ENCODE measurements at places on chromosomes 3 and 15.

DNA sequence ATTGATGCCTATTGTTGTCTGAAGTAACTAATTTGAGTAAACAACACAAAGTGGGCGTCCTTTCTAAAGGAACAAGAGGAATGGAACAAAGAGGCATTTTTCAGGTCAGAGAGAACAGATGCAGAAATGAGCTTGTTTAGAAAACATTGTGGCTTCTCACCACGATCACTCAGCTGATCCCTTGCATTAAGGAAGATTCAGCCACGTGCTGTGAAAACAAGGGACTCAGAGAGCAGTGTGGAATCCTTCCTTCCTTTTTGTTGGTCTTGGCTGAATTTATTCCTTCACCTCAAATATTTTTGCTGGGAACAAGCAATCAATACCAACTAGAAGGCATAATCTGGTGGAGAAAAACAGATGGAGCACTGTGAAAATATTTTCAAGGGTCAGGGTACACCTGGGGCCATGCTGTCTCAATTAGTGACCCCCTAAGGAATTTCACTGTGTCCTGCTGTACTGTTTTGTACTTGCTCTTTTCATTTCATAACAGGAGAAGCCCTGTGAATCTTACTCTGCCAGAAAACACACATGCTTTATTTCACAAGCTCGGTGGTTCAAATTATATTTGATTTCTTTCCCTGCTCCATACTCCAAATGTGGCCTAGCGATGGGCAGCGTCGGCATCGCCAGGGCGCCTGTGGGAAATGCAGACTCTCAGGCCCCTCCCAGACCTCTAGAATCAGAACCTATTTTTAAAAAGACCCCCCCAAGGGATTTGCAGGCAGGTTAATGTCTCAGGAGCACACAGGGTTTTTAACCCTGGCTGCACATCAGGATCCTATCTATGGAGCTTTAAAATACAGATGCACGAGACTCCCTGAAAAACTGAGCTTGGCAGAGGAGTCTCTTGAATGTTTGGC, 11.6 kb upstream of the SLC6A20 start:
- no peak for DNase-seq

GRCh38 chr15:28086175-28086703, 12.9 kb downstream of the OCA2 start:
- peak; percentile 54 for DNase-seq

DNA sequence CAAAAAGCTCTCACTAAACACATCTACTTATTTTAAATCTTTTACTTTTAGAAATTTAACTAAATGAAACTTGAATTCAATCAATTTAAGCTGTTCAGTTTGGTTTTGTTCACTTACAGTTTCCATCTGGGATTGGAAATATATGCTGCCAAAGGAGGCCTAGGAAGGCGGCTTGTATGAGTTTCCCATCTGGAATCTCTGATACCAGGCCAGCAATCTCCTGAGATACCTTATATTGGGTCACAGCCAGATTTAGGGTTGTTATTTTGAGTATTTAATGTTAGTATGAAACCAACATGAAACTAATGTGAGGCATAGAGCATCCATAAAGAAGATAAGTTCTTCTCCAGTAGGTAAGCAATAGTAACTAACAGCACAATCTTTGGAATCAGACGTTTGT, 94.6 kb downstream of the GMNC start:
- no peak for DNase-seq

DNA sequence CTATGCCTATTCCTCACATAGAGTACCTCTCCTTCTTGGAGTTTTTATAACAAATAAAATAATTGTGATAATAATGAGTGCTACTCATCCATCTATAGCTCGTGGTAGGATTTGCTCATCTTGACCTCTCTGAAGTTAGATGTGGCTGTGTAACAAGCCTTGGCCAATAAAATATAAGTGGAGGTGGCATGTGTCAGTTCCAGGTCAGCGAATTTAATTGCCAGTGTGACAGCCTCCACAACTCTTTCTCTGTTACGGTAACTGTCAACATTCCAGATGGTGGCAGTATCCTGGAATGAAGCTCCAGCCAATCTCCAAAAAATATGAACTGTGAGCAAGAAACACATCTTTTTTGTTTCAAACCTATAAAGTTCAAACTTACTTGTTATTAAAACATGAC, 13.8 kb downstream of the CLRN1 start:
- no peak for DNase-seq

DNA sequence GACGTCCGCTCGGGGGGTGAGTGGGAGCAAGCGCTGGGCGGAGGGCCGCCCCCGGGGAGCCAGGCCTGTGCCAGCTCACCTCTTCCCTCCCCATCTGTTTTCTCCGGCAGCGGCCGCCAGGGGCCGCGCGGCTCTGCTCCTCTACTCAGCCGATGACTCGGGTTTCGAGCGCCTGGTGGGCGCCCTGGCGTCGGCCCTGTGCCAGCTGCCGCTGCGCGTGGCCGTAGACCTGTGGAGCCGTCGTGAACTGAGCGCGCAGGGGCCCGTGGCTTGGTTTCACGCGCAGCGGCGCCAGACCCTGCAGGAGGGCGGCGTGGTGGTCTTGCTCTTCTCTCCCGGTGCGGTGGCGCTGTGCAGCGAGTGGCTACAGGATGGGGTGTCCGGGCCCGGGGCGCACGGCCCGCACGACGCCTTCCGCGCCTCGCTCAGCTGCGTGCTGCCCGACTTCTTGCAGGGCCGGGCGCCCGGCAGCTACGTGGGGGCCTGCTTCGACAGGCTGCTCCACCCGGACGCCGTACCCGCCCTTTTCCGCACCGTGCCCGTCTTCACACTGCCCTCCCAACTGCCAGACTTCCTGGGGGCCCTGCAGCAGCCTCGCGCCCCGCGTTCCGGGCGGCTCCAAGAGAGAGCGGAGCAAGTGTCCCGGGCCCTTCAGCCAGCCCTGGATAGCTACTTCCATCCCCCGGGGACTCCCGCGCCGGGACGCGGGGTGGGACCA, 632 bp upstream of the CRELD1 start:
- DNase-seq, result peak; percentile 81

DNA sequence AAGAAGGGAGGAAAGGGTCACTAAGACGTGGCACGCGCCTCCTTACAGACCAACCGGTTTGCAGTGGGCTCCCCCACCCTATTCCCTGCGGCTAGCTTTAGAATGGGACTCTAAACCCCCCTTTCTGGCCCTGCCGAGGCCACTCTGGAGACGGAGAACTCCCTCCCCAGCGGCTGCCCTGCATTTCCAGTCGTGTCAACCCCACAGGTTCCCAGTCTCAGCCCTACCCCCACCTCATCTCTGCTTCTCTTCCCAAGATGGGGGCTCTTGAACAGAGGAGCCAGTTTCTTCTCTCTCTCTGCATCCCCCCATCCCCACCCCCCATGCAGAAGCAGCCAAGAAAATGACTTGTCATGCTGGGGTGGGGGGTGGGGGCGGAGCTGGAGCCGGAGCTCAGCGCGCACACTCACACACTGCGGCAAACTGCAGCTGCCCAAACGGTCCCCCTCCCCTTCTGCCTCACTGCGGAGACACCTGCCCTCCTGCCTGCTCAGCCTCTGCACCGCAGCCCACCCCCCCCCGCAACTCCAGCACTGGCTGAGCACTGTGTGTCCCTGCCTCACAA, 871 bp downstream of the MAP1A start:
- no peak for DNase-seq

DNA sequence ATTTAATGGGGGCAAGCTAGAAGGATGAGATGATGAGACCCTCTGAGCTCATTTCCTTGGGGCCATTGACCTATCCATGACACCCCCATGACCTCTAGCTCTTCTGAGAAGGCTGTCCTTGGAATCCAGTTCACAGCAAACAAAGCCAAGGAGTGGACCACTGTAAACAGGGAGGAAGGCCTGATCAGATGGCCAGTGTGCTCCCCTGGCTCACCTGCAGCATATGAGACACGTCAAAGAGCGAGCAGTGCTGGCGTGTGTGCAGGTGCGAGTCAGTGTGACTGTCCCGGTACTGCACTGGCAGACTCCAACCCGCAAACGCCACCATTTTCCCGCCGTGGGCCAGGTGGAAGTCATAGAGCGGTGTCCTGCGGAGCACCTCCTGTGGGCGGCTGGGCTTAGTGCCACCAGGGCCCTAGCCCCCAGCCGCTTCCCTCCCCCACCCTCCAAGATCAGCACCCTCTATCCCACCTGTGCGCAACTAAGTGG, 339 bp downstream of the AMT start:
- no peak for DNase-seq

Measured in activated T-cell treated with anti-CD3 and anti-CD28 coated beads for 4 hours (primary cell).